ENCODE measurements at places on chromosomes 2 and 18. TPM values are rescaled to one million over a fixed set of nuclear protein-coding genes. Genes with fewer than 3 reads are reported as not detected.

The SLC4A5 gene
- 0.80 TPM for total RNA-seq

The SMAD7 gene
- total RNA-seq = 4.9 TPM

The SERPINB8 gene
- total RNA-seq = 54.5 TPM

The CCDC148 gene
- total RNA-seq = 0.27 TPM

The HOXD11 gene
- total RNA-seq = not detected

The GAL3ST2 gene
- not detected for total RNA-seq

The CIB4 gene
- not detected for total RNA-seq

The PLGLB2 gene
- 2.7 TPM for total RNA-seq
